Ascending aorta (tissue), 2 donors: ENCODE measurements at places on chromosomes 4 and X. TPM values are rescaled to one million over a fixed set of nuclear protein-coding genes. Genes with fewer than 3 reads are reported as not detected.

DNA sequence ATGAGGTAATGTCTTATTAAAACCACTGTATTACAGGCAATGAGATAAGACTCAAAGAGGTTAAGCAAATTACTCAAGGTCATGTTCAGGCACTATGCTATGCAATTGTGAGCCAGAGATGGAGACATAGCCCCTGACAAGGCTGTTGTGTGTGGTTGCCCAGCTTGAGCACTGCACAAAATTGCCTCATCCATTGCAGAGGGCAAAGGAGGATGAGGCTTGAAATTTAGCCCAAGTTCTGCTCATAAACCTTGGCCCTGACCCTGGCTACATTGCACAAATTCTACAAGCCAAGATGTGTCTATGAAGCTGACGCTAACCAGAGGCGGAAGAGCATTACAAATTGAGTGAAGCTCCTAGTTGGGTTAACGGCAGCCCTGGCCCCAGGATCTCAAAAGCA, 65.6 kb upstream of the PGM2 start:
- H3K36me3 ChIP-seq, result no peaks in the 10 kb centered on the region
- H3K4me1 ChIP-seq, result peaks cover 3% of the 10 kb centered on the region
- H3K27ac ChIP-seq, result no peak overlapping the region
- no peaks in the 10 kb centered on the region for H3K27me3 ChIP-seq

GRCh38 chrX:39592776-39593175, 505.0 kb downstream of the BCOR start:
- H3K36me3 ChIP-seq, result no peaks in the 10 kb centered on the region
- DNase-seq, result no peak
- H3K27ac ChIP-seq, result no peak overlapping the region
- H3K4me3 ChIP-seq, result no peak overlapping the region
- H3K27me3 ChIP-seq, result no peaks in the 10 kb centered on the region

ACE2 gene
- total RNA-seq, result 0.11 TPM

DNA sequence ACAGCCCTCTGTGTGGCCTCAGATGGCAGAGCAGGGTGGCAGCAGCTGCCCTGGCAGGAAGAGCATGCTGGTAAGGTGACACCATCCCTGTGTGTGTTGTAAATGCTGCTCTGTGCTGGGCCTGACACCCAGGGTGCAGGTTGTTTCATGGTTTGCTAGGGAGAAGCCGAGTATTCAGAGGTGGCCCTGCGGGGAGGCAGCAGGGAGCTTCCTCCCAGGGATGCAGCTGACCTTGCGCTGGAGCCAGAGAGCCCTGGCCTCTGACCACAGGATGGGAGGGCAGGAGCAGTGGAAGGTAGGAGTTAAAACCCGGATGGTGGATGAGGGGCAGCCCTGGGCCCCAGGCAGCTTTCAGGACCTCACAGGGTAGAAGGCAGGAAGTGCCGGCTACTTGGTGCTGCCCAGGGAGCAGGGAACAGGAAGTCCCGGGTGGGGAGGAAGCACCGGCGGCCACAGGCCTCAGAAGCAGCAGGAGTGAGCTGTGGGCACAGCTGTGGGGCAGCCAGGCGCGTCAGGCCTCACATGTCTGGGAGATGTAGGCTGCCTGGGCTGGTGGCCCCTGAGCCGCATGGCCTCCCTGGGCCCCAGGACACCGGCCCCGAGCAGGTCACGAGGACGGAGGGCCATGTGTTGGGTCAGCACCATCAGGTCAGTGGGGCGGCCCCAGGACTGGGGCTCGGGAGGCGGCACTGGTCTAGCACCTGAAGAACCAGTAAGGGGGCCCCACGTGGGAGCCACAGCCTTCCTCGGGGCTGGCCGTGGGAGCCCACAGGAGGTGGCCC, 19.1 kb downstream of the SH3BP2 start:
- no peaks in the 10 kb centered on the region for H3K27me3 ChIP-seq
- H3K36me3 ChIP-seq, result no peaks in the 10 kb centered on the region
- peak overlapping the region; percentile 21 for H3K4me3 ChIP-seq
- no peaks in the 10 kb centered on the region for H3K4me1 ChIP-seq
- H3K27ac ChIP-seq, result peak overlapping the region; percentile 40

GRCh38 chrX:31130457-31131220, 58.8 kb upstream of the FTHL17 start:
- H3K36me3 ChIP-seq, result no peaks in the 10 kb centered on the region
- H3K4me1 ChIP-seq, result no peaks in the 10 kb centered on the region
- H3K4me3 ChIP-seq, result no peak overlapping the region
- no peak for DNase-seq

SUPT20HL2 gene
- 3.2 TPM for total RNA-seq

GRCh38 chrX:132563976-132564375, 75.1 kb upstream of the MBNL3 start:
- no peaks in the 10 kb centered on the region for H3K36me3 ChIP-seq
- no peaks in the 10 kb centered on the region for H3K27me3 ChIP-seq
- H3K4me1 ChIP-seq, result no peaks in the 10 kb centered on the region
- no peak overlapping the region for H3K27ac ChIP-seq

RGN gene
- 1.5 TPM for total RNA-seq

BGN gene
- 1,387 TPM for total RNA-seq

GRCh38 chr4:101791182-101791558, 640 bp downstream of the BANK1 start:
- H3K36me3 ChIP-seq, result no peaks in the 10 kb centered on the region
- no peak for DNase-seq
- peaks cover 4% of the 10 kb centered on the region for H3K27me3 ChIP-seq
- no peak overlapping the region for H3K27ac ChIP-seq

DNA sequence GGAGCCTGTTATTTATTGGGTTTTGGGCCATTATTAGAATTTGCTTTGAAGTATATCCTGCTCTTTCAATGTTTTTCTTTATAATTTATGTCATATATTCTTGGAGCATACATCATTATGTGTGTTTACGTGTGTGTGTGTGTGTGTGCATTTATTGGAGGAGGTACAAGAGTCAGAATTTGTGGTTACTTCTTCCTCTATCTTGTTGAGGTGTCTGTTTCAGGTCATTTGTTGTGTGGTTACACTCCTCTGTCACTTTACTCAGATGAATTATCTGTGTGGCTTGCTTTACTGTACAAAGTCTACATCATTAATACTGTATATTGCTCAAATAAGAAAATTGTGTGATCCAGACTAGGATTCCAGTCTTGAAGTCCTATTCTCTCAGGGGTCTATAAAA, 1957.4 kb upstream of the TENM3 start:
- no peak overlapping the region for H3K4me3 ChIP-seq
- no peaks in the 10 kb centered on the region for H3K36me3 ChIP-seq
- no peak overlapping the region for H3K27ac ChIP-seq
- H3K4me1 ChIP-seq, result no peaks in the 10 kb centered on the region
- no peaks in the 10 kb centered on the region for H3K27me3 ChIP-seq

CITED1 gene
- not detected for total RNA-seq

- H3K27ac ChIP-seq, result no peak overlapping the region
- no peak overlapping the region for H3K4me3 ChIP-seq
- no peaks in the 10 kb centered on the region for H3K4me1 ChIP-seq
- DNase-seq, result no peak
Measured at GRCh38 chr4:138867404-138867803, 148.2 kb upstream of the NOCT start.

JCHAIN gene
- total RNA-seq, result 4.0 TPM

GRCh38 chrX:118603981-118604380, 108.4 kb downstream of the DOCK11 start:
- H3K4me3 ChIP-seq, result no peak overlapping the region
- no peaks in the 10 kb centered on the region for H3K4me1 ChIP-seq
- DNase-seq, result no peak
- H3K27me3 ChIP-seq, result no peaks in the 10 kb centered on the region
- peaks cover 9% of the 10 kb centered on the region for H3K36me3 ChIP-seq

- DNase-seq, result no peak
- no peaks in the 10 kb centered on the region for H3K27me3 ChIP-seq
- H3K27ac ChIP-seq, result no peak overlapping the region
- no peak overlapping the region for H3K4me3 ChIP-seq
- no peaks in the 10 kb centered on the region for H3K36me3 ChIP-seq
- H3K4me1 ChIP-seq, result no peaks in the 10 kb centered on the region
Measured at GRCh38 chr4:135485371-135485770, 1283.8 kb upstream of the PABPC4L start.

GRCh38 chrX:48696909-48697727, 584 bp downstream of the SUV39H1 start:
- H3K27ac ChIP-seq, result peak overlapping the region; percentile 92
- H3K4me1 ChIP-seq, result no peaks in the 10 kb centered on the region
- no peaks in the 10 kb centered on the region for H3K27me3 ChIP-seq
- H3K4me3 ChIP-seq, result peak overlapping the region; percentile 88
- H3K36me3 ChIP-seq, result peaks cover 8% of the 10 kb centered on the region

- peak within 1 kb of the TSS; percentile 7 for H3K27ac ChIP-seq
- no peaks in the 10 kb centered on the region for H3K27me3 ChIP-seq
- peaks cover 6% of the 10 kb centered on the region for H3K4me1 ChIP-seq
- peak within 1 kb of the TSS; percentile 59 for H3K4me3 ChIP-seq
- DNase-seq, result no peak
Measured at GRCh38 chr4:78551420-78552351, at the start of gene ANXA3. TSS of gene ANXA3 (plus strand) at chr4:78551770. CDS start at chr4:78554474, 2,704 bp downstream.

DNA sequence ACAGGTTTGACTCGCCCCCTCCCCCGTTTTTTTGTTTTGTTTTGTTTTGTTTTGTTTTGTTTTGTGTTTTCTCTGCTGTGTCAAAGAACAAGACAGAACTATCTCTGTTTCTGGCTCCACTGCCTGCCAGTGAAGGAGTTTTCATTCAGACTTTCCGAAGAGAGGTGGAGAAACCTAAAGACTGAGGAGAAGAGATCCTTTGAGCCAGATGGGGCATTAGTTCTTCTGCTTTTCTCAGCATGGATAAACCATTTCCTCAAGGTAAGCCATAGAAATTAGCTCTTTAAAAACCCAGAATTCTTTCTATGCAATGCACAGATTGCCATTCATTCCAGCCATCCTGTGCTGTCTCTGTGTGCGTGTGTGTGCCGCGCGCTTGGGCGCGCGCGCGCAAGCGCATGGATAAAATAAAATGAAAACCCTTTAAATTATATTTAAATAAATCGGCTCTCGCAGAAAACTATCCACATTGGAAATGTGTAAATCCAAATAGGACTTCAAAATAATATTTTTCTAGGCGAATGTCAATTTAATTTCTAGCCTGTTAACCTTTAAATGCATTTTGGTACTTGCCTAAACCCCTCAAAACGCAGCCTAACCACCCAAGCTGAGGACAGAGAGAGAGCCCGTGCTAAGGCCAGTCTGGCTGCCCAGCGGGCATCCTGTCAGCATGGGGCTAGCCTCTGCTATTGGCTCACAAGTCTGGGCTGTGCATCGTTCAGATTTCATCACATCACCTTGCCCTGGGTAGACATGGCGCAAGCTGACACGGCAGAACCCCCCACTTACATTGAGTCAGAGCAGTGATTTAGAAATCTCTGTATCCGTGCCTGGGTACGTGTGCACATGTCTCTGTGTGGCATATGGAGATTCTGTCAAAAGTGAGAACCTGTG, 113.0 kb upstream of the VAMP7 start:
- DNase-seq, result no peak
- no peaks in the 10 kb centered on the region for H3K36me3 ChIP-seq
- H3K27me3 ChIP-seq, result no peaks in the 10 kb centered on the region
- H3K4me1 ChIP-seq, result no peaks in the 10 kb centered on the region

PWWP3B gene
- not detected for total RNA-seq

DNA sequence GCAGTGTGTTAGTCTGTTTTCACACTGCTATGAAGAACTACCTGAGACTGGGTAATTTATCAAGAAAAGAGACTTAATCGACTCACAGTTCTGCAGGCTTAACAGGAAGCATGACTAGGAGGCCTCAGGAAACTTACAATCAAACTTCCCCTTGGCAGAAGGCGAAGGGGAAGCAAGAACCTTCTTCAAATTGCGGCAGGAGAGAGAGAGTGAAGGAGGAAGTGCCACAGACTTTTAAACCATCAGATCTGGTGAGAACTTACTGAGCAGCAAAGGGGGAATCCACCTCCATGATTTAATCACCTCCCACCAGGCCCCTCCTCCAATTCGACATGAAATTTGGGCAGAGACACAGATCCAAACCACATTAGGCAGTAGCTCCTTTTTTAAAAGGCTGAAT, 59.2 kb upstream of the LEF1 start:
- H3K4me3 ChIP-seq, result no peak overlapping the region
- no peak for DNase-seq
- H3K4me1 ChIP-seq, result no peaks in the 10 kb centered on the region
- no peaks in the 10 kb centered on the region for H3K36me3 ChIP-seq
- no peak overlapping the region for H3K27ac ChIP-seq

MAGEB6B gene
- total RNA-seq, result not detected

GAGE1 gene
- not detected for total RNA-seq

NAAA gene
- total RNA-seq, result 287 TPM

DNA sequence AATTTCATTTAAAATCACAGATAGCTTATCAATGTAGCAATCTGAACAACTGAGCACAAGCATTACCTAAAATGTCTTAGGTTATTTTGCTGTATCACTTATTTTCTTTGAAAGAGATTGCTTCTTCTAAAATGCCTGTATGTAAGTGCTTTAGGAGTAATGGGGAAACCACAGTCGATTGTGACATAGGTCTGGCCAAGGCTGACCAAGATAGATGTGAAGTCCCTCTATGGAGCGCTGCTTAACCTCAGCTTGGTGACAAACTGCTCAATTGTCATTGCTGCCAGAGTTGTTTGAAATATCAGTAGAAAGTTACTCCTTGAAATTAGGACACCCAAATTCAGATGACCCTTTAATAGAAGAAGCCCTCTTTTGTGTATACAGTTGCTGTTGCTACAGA, 401.9 kb upstream of the NDST4 start:
- no peak overlapping the region for H3K27ac ChIP-seq
- no peak for DNase-seq
- H3K27me3 ChIP-seq, result no peaks in the 10 kb centered on the region

- no peaks in the 10 kb centered on the region for H3K4me1 ChIP-seq
- no peaks in the 10 kb centered on the region for H3K27me3 ChIP-seq
- H3K27ac ChIP-seq, result peak overlapping the region; percentile 93
- peak overlapping the region; percentile 58 for H3K4me3 ChIP-seq
- no peaks in the 10 kb centered on the region for H3K36me3 ChIP-seq
Measured at GRCh38 chrX:47482065-47482511, 934 bp downstream of the ZNF41 start.

SLC4A4 gene
- 0.32 TPM for total RNA-seq

GRCh38 chrX:10633722-10634121, 13.3 kb upstream of the MID1 start:
- no peak overlapping the region for H3K4me3 ChIP-seq
- H3K27ac ChIP-seq, result peak overlapping the region; percentile 4
- no peaks in the 10 kb centered on the region for H3K27me3 ChIP-seq
- peak; percentile 40 for DNase-seq
- H3K36me3 ChIP-seq, result no peaks in the 10 kb centered on the region

DNA sequence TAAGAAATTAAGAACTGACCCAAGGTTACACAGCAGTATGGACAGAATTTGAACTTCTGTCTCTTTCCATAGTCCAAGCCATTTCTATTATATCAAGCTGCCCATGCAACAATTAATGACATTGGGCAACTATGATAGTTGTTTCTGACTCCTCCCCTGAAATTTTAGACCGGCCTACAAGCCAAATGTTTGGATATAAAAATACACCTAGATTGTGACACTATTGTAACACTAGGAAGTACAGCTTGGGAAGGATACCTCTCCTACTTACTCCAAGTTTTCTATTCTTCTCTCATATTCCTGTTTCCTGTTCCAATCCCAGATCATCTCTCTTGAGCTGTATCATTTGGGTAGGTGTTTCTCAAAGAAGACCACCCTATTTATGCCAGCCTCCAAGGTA, 43.5 kb downstream of the RCHY1 start:
- no peaks in the 10 kb centered on the region for H3K4me1 ChIP-seq
- H3K4me3 ChIP-seq, result no peak overlapping the region
- no peak overlapping the region for H3K27ac ChIP-seq
- H3K36me3 ChIP-seq, result no peaks in the 10 kb centered on the region
- DNase-seq, result no peak

- H3K27me3 ChIP-seq, result no peaks in the 10 kb centered on the region
- no peak for DNase-seq
Measured at GRCh38 chr4:21697583-21697982, 251.0 kb downstream of the KCNIP4 start.
